Osteocyte (in vitro differentiated cells): ENCODE measurements at places on chromosomes 1 and 21. TPM values are rescaled to one million over a fixed set of nuclear protein-coding genes. Genes with fewer than 3 reads are reported as not detected.

DNA sequence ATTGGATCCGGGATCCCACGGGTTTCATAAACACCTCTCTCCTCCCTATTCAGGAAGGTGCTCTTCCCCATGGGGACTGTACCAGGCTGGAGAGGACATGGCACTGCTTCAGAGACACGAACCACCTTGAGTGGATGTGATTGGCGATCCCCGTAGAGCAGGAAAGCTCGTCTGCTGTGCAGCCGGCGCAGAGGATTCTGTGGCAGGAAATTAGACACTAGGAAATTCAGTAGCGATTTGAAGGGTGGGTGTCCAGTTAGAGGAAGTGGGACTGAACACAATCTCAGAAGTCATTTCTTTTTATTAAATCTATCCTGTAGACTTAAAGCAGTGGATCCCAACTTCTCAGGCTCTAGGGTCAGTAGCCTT is 767 bp downstream of the PDIK1L start:
- DNase-seq = no peak

DNA sequence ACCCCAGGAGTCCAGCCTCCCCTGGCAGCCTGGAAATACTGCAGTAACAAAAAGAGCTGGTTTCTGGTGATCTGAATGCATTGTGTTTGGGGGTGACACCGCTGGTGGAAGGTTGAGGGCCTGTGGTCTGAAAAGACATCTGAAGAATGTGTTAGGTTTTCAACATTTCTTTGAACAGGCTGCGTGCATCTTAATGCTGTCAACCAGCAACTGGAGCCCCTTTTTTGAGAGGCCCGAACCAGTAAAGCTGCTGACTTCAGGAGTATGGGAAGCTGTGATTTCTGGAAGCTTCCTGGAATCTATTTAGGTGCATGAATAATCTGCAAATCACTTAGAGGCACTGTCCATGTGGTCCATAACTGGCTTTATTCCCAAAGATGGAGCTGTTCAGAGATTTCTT is 17.0 kb downstream of the ATP5PO start:
- DNase-seq = no peak

- DNase-seq = no peak
Observed at GRCh38 chr1:23751050-23751814, 8.0 kb downstream of the ELOA start.

FCRL6 gene
- total RNA-seq = not detected in 2 replicates
